NCI-H2107 (cell line): ENCODE measurements at places on chromosomes 2 and 18.

DNA sequence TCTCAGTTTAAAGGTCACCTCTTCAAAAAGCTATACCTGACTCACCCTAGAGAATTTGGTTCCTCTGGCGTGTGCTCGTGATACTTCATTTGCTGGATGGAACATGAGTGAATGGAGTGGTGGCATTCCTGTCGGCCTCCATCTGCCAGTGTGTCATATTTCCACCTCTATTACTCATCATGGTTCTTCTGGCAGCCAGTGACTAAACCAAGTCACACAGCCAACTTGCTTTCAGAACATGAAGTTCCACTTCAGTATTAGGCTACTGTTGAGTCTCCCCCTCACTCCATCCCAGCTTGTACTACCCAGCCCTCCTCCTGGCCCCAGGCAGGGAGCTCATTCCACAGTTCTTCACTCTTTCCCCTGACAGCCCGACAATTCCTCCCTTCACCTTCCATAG lies 169.8 kb downstream of the MREG start:
- no peak for DNase-seq

DNA sequence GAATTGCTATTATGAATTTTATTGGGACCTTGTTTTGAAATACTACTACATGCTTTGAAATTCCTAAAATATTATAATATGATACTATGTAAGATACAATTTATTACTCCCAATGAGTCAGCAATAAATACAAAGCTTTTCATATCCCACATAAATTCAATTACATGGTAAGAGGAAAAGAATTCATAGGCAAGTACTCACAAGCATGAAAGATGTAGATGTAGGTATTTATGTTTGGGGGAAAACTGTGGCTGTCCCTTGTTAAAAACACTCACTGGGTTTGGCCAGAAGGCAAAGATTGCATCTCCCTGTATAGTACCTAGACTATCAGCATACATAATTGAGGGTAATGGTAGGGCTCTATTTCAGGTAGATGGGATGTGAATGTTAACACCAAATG lies 90.4 kb downstream of the MBD2 start:
- DNase-seq: no peak

- DNase-seq: no peak
Observed at GRCh38 chr2:70513738-70514137, 39.9 kb downstream of the TGFA start.

- no peak for DNase-seq
Observed at GRCh38 chr2:212295571-212295970, 243.0 kb downstream of the ERBB4 start.

GRCh38 chr18:35739778-35740177 lies 158.2 kb downstream of the GALNT1 start:
- no peak for DNase-seq

- DNase-seq: no peak
Observed at GRCh38 chr2:159798376-159798725, 343 bp upstream of the CD302 start.

DNA sequence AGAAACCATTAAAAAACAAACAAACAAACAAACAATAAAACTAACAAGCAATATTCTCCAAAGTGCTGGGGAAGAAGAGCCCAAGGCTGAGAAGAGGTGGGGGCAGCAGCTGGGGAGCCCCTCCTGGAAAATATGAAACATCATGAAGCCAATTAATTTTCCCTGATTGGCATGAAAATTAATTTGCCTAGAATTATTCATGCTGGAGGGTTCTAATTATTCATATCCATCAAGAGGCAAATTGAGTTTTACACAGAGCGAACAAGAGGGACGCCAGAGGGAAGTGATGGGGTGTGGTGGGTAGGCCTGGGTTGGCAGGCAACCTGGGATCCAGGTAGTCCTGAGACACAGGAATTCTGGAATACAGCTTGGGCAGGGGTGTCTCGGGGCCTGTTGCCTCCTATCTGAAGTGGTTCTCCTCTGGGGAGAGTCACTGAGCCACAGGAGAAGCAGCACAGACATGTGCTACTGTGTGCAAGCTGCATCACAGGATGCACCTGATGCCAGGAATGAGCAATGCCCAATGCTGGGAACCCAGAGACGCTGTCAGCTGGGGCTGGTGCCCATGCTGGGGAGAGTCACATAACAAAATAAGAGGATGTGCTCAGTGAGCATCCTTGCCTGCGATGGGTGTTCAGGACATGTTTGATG lies 100.5 kb downstream of the TEX51 start:
- no peak for DNase-seq

DNA sequence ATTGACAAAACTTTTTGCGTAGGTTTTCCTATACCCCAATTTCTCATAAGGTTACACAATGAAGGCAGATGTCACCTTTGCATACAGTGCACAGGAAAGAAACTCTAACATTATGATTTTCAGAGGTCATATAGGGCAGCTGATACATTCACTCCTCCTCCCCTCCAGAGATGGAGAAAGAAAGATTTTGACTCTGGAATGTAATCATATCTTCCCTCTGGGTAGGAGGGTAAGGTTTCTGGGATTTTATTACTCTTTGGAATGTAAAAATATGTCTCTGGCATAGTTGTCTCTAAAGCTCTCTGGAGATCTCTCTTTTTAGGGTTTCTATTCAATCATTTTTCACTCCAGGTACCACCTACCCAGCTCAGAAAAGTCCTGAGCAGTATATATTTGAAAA lies 398.3 kb downstream of the GPD2 start:
- DNase-seq: no peak

- no peak for DNase-seq
Observed at GRCh38 chr2:235937087-235937486, 231.1 kb downstream of the GBX2 start.
